ENCODE measurements at places on chromosomes 5 and 9.

GRCh38 chr9:34211395-34211794 lies 32.6 kb downstream of the UBAP1 start:
- no peak for DNase-seq

DNA sequence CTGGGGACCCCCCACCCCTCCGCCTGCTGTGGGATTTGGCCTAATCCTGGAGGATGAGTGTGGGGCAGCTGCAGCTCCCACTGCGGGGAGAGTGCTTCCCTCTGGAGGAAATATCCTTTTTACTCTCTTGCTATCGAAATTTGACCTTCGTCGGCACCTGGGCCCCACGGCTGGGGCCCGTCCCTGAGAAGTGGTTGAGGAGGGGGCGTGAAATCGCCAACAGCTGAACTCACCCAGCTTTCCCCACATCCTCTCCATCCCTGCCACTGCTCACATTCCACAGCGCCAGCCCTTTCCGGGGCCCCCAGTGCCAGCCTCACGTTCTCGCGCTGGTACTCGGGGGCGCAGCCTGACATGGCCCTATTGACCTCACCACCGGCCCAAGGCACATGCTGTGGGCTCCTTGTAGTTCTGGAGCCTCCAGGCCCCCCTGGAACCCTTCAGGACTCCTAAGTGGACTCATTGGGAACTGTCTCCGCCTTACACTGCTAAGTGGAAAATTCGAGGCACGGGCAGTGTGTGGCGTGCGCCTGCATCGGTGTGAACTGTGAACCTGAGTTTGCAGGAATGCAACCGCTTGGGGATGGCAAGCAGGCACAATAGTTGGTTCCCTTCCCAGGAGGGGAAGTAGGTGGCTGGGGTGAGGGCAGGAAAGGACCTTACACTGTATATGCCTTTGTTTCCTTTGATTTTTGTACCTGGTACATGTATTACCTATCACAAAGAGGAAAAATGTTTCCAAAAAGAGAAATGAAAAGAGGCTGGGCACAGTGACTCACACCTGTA lies 19.2 kb downstream of the FGFR4 start:
- DNase-seq = no peak

- no peak for DNase-seq
Observed at GRCh38 chr9:2741441-2742158, 24.3 kb downstream of the KCNV2 start.

GRCh38 chr9:18149471-18150011 lies 324.4 kb upstream of the ADAMTSL1 start:
- no peak for DNase-seq

GRCh38 chr9:79382458-79382857 lies 189.3 kb upstream of the TLE4 start:
- no peak for DNase-seq

DNA sequence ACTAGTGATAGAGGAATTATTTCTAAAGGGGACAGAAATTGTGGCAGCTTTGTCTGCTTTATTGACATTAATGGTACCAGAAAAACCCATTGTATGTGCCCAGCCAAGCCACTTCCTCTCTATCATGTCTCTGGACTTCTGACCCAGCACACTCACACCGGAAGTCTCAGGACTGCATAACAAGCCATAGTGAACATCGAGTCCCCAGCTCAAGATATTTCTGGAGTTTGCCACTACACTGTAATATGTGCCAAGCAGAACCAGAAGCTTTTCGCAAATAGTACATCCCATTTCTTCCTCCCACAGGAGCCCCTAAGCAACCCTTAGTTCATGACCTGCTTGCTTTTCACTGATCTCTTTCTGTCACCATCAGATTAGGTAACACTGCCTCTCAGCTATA lies 187.4 kb upstream of the GHR start:
- no peak for DNase-seq

DNA sequence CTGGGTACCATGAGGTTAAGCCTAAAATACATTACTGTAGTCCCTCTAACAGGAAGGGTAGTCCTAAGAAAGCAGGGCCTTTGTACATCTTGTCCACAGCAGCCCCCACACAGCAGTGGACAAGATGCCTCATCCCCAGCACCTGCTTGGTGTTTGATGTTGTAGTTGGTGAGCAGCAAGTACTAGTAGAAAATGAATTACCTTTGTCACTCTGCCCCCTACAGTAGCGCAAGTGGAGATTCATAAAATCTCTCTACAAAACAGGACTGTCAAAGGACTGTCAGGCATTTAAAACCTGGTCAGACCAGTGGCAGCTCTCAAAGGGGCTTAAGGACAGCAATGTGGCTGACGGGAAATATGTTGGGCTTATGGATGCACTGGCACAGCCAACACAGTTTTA lies 122.5 kb downstream of the TMEM174 start:
- no peak for DNase-seq

- DNase-seq = no peak
Observed at GRCh38 chr5:114360816-114361723, 800 bp upstream of the KCNN2 start.

GRCh38 chr5:174733091-174733690 lies 8.8 kb downstream of the MSX2 start:
- DNase-seq = no peak

- no peak for DNase-seq
Observed at GRCh38 chr9:36935332-36935731, 98.7 kb downstream of the PAX5 start.

- DNase-seq = no peak
Observed at GRCh38 chr9:132408521-132408920, 1.5 kb upstream of the CFAP77 start.

DNA sequence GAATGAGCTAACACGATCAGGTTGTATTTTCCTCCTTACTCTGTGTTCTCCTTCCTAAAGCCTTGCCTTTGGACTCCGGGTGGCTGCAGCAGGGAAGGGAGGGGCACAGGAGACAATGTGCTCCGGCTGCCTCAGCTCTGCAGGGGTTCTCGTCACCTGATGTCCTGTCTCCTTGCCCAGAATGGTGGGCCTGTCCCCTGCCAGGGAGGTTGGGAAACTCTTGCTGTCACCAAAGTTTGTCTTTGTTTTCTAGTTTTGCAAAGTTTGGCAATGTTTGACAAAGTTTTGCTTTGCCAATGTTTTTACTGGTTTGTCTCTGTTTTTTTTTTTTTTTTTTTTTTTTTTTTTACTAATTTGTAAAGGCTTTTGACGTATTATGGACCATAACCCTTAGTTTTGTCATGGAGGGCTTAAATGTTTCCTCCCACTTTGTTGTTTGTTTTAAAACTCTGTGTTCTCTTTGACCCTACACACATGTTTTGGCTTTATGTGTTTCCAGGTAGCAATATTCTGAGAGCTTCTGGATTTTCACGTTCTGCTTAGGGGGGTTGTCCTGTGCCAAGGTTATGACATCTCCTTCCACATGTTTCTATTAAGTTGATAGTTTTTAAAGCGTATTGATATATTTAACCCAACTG lies 49.3 kb downstream of the GADD45G start:
- no peak for DNase-seq

DNA sequence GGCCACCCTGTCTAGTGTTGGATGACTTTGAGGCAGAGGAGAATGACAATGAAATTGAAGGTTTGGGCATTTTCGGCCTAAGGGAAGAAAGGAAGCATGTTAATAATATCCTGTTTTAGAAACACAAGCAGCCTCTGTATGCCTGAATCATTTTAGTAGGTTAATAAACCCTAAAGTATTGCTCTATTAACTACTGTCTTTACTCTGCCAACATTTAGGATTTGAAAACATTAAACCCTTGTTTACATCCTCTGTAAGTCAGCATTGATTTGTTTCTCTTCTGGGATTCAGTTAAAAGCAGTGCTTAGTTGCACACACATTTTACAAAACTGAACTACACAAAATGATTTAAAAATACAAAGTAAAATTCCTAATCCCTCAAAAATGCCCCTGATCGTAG lies 358.9 kb downstream of the ARRDC3 start:
- DNase-seq = no peak

GRCh38 chr9:76090909-76091308 lies 200.4 kb downstream of the PCSK5 start:
- no peak for DNase-seq

GRCh38 chr5:171592076-171592475 lies 172.6 kb downstream of the FGF18 start:
- no peak for DNase-seq

DNA sequence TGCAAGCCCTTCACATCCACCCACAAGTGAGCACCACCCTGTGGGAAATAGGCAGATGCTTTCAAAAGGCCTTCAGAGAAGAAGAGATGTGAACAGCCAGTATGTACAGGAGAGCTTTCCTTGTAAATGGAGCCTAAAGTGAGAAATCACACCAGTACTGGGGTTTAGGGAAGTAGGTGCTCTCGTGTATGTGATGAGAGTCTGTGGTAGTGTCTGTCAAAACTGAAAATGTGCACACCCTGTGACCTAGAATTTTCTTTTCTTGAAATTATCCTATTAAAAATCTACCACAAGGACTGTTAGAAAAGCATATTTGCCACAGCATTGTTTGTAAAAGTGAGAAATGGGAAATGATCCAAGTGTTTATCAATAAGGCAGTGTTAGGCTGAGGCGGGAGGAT lies 16.6 kb downstream of the OTULINL start:
- no peak for DNase-seq

GRCh38 chr9:89191004-89191403 lies 12.4 kb upstream of the SHC3 start:
- no peak for DNase-seq

DNA sequence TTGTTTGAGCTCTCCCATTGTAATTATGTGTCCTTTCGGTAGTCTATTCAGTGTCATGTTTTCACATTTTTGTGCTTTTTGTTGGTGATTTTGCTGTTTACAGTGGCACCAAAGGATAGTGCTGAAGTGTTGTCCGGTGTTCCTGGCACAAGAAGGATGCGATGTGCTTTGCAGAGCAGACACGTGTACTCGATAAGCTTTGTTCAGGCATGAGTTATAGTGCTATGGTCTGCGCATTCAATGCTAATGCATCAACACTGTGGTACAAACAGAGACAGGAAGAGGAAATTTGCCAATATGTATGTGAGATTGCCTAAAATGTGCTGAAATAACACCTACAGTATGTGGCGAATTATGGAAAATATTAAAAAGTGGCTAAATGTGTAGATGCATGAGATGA lies 913.4 kb upstream of the ACO1 start:
- no peak for DNase-seq

DNA sequence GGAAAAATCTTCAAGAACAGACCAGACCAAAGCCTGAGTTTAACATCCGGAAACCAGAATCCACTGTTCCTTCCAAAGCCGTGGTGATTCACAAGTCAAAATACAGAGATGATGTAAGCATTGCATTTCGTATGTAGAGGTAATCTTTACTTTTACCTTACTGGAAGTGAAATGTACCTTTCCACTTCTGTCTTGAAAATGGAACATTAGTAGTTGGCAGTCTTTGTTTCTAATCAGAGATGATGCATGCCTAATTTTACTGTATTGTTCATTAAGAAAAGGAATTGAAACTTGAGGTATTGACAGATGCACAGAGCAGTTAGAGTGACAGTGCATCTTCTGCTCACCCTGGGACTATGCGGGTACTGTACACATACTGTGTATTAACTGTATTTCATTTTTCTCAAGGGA lies 34.6 kb downstream of the HABP4 start:
- DNase-seq = no peak

GRCh38 chr5:154801083-154801482 lies 45.9 kb downstream of the LARP1 start:
- no peak for DNase-seq

- no peak for DNase-seq
Observed at GRCh38 chr5:20445326-20445860, 457.4 kb upstream of the CDH18 start.

DNA sequence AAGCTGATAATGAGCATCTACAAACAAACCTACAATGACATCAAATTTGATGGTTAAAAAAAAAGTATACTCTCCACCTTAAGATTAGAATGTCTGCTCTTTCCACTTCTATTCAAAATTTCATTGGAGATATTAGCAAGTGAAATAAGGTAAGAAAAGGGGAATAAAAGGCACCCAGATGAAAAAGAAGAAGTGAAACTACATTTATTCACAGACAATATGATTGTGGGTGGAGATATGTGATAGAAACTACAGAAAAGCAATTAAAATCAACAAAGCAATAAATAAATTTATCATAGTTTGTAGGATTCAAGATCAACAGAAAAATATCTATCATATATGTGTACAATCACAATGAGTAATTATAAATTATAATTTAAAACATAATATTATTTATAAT lies 395.1 kb upstream of the CCNH start:
- no peak for DNase-seq

- DNase-seq = no peak
Observed at GRCh38 chr5:33362915-33363314, 77.8 kb upstream of the TARS1 start.

DNA sequence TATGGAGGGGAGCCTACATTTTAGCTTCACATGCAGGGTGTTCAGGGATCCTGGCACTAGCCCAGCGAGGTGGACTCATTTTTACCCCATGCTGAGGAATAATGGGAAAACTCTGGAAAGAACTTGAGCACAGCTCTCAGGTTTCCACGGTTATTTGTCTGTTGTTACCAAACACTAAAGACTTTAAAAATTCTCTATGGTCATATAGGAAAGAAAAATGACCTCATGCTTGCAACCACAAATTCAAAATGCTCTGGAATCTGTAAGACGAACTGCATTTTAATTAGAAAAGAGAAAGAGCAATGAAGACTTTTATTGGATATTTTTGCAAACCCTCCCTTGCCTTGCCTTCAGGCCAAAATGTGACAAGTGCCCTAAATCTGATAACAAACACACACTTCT lies 606.9 kb downstream of the EBF1 start:
- DNase-seq = no peak

DNA sequence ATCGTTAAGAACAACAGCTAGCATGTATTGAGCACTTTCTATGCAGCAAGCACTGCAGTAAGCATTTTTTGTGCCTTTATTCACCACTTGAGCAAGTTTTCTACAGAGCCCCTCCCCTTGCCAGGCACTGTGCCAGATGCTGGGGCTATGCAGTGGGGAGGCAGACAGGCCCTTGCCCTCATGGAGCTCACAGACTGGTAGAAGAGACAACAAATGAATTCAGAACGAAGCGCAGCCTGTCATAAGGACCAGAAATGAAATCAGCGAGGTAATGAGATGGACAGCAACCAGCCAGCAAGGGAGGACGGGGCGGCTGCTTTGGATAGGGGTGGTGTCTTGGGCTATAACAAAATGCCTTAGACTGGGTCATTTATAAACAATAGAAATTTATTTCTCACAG lies 68.8 kb downstream of the C9orf50 start:
- no peak for DNase-seq

GRCh38 chr5:31415009-31415923 lies 116.6 kb downstream of the DROSHA start:
- no peak for DNase-seq

GRCh38 chr9:134272302-134273023 lies 53.8 kb upstream of the RXRA start:
- DNase-seq = no peak

DNA sequence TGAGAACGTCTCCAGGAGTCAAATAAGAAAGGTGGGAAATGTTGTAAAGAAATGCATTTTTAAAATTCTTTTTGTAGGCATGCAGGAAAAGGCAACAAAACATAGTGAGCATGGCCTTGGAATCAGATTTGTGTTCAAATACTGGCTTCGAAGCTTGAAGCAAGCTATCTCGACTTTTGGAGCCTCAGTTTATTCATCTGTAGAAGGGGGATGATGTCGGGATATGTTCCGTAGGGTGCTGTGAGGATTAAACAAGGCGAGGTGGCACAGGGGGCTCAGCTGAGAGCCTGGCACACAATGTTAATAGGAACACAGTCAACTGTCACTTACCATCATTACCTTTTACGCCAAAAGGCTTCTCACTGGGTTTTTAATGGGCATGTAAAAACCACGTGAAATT lies 4.8 kb downstream of the ADAMTS2 start:
- DNase-seq = no peak

All from forelimb muscle (tissue), 1 donor.